ENCODE measurements at places on chromosomes 12 and 14. TPM values are rescaled to one million over a fixed set of nuclear protein-coding genes. Genes with fewer than 3 reads are reported as not detected.

The CD163L1 gene
- total RNA-seq: 0.37 TPM

The GPHB5 gene
- total RNA-seq: not detected

The LPAR5 gene
- total RNA-seq: 0.03 TPM

The FOXM1 gene
- 30.9 TPM for total RNA-seq

The SMOC1 gene
- 9.7 TPM for total RNA-seq

The AGAP2 gene
- total RNA-seq: not detected

The GDF3 gene
- total RNA-seq: not detected

The TAS2R14 gene
- 2.6 TPM for total RNA-seq

The RHEBL1 gene
- total RNA-seq: 0.16 TPM

The TMPRSS12 gene
- total RNA-seq: not detected

The FGF6 gene
- total RNA-seq: not detected

The TMTC1 gene
- total RNA-seq: 9.5 TPM

The IL25 gene
- total RNA-seq: not detected

The TRHDE gene
- 5.0 TPM for total RNA-seq

The PPP1R36 gene
- total RNA-seq: not detected

The RNASE3 gene
- total RNA-seq: not detected

The NYNRIN gene
- total RNA-seq: 0.30 TPM

The RERG gene
- total RNA-seq: not detected

The CCNT1 gene
- total RNA-seq: 22.2 TPM

The HOXC4 gene
- 5.2 TPM for total RNA-seq

The TAS2R42 gene
- total RNA-seq: not detected

The PIANP gene
- not detected for total RNA-seq

The ERGIC2 gene
- total RNA-seq: 257 TPM

The CTSG gene
- not detected for total RNA-seq

The KRT4 gene
- total RNA-seq: not detected

The STK38L gene
- 22.4 TPM for total RNA-seq

The CCDC184 gene
- total RNA-seq: not detected

The PALS1 gene
- total RNA-seq: 8.5 TPM

The SLCO1C1 gene
- not detected for total RNA-seq

Measured in MG63 (cell line).